ENCODE measurements at places on chromosomes 6 and 20.

DNA sequence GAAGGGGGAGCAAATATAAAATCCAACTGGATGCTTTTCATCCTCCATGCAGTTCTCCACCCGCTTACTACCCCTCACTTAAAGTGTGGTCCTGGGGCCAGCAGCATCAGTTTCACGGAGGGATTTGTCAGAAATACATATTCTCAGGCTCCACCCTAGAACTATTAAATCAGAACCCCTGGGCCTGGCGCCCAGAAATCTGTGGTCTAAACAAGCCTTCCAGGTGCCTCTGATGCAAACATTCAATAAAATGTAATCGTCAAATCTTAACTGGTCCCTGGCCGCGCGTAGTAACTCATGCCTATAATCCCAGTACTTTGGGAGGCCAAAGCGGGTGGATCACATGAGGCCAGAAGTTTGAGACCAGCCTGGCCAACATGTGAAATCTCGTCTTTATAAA, 47.7 kb downstream of the ATXN1 start:
- DNase-seq = no peak

DNA sequence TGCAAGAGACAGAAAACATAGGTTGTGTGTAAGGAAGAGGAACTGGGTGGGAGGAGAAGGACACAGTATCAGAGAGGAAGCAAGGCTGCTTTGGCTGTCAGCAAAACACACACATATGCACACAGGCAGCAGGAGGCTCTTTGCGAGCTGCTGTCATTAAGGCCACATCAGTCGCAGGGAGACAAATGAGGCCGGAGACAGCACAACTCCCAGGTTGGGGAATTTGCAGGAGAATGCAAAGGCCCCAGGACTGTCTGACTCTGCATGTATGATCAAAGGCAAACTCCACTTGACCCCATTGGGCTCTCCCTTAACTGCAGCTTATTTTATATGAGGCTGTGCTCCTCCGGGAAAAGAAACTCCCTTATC, 35.3 kb downstream of the METTL24 start:
- no peak for DNase-seq

DNA sequence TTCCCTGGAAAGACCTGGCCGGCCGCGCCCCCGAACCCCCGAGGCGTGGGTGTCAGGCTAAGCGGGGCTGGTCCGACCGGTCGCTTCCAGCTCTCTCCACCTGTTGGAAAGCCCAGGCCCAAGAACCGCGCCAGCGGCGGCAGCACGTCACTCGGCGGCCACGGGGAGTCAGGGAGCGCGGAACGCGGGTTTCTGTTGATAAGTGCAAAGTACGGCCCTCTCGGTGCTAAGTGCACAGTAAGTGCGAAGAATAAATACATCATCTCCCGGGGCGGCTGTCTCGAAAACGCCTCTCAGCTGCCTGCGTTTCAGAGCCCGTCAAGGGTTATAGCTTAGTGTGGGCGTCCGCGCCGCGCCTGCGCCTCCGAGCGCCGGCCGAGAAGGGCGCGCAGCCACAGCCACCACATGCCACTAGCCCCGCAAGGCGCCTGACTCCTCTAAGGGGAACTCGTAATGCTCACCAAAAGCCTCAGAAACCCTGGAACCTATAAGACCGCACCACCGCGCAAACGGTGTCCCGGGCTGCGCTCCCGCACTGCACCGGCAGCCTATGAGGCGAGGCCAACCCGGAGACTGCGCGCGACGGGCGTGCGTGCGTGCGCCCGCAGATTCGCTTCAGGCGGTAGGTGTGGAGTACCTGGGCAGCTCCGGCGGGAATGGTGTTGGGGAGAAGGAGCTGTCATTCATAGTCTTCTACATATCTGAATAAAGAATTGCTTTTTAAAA, 9.2 kb upstream of the TBX18 start:
- DNase-seq = no peak

- DNase-seq = no peak
Measured at GRCh38 chr20:51310216-51310615, 232.3 kb downstream of the NFATC2 start.

DNA sequence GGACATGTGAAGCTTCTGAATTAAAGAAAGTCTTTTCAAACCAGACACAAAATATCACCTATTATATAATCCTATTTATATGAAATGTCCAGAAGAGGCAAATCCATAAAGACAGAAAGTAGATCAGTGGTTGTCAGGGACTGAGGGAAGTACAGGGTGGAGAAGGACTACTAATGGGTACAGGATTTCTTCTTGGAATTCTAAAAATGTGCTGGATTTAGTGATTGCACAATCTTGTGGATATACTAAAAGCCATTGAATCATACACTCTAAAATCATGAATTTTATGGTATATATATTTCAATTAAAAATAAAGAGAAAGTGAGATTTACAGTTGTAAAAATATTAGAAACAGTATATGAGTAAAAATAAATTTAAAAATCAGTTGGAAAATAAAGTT, 18.7 kb upstream of the MC3R start:
- DNase-seq = no peak

- DNase-seq = no peak
Measured at GRCh38 chr20:58117944-58118343, 110.5 kb downstream of the ANKRD60 start.

- DNase-seq = no peak
Measured at GRCh38 chr6:157323966-157324300, 614 bp upstream of the TMEM242 start.

- no peak for DNase-seq
Measured at GRCh38 chr6:18141805-18142590, 12.9 kb downstream of the TPMT start.

GRCh38 chr20:3728354-3728753, 4.1 kb upstream of the HSPA12B start:
- no peak for DNase-seq

- no peak for DNase-seq
Measured at GRCh38 chr20:44195605-44196004, 8.6 kb upstream of the JPH2 start.

DNA sequence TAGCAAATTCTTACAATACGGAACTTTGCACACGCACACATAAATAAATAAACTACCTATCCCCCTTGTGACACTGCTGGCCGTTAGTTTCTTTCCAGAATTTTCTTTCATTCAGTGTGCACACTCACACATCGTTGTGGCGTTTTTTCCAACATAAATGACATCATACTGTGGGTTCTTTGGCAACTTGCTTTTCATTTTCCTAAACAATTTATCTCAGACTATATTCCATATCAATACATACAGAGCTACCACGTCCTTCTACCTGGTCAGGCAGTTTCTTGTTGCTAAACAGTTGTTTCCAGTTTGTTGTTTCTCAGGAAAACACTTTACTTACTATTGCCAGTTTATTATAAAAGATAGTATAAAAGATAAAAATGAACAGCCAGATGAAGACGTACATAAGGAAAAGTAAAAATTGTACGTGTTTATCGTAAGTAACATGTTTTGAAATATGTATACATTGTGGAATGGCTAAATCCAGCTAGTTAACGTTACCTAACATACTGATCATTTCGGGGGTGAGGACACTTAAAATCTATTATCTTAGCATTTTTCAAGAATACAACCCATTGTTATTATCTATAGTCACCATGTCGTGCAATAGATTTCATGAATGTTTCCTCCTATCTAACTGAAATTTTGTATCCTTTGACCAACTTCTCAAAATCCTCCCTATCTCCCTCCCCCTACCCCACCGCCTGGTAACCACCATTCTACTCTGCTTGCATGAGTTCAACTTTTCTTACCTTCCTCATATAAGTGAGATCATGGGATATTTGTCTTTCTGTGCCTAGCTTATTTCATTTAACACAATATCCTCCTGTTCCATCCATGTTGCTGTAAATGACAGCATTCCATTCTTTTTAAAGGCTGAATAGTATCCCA, 1.2 kb upstream of the TP53RK start:
- no peak for DNase-seq

Measured in GF-D8 (cell line).